Activated naive CD4-positive, alpha-beta T cell treated with anti-CD3 and anti-CD28 coated beads, Interleukin-2, amount 50 U/mL, for 72 hours (primary cell): ENCODE measurements at places on chromosomes 5 and 9. TPM values are rescaled to one million over a fixed set of nuclear protein-coding genes. Genes with fewer than 3 reads are reported as not detected.

The BTNL8 gene
- total RNA-seq: not detected

The FYB1 gene
- total RNA-seq: 161 TPM

The GADD45G gene
- total RNA-seq: 5.3 TPM

The CMBL gene
- 1.7 TPM for total RNA-seq

The CDX1 gene
- total RNA-seq: not detected

The CBY3 gene
- not detected for total RNA-seq

The SPATA6L gene
- total RNA-seq: 0.99 TPM

The IL13 gene
- 0.72 TPM for total RNA-seq

The SCGB3A2 gene
- total RNA-seq: not detected

The RNF183 gene
- not detected for total RNA-seq

The GMCL2 gene
- total RNA-seq: not detected

The PRRX2 gene
- 1.7 TPM for total RNA-seq

The PFN3 gene
- total RNA-seq: not detected

The LRRC70 gene
- 2.0 TPM for total RNA-seq

The LCP2 gene
- total RNA-seq: 194 TPM

The UNC5A gene
- not detected for total RNA-seq

The ARL10 gene
- 19.1 TPM for total RNA-seq

The COL23A1 gene
- total RNA-seq: 0.14 TPM

The NACC2 gene
- total RNA-seq: 4.5 TPM

The ARID3C gene
- total RNA-seq: not detected

The TYRP1 gene
- total RNA-seq: not detected

The FABP6 gene
- not detected for total RNA-seq

The GDA gene
- not detected for total RNA-seq

The RICTOR gene
- 32.8 TPM for total RNA-seq

The IL5 gene
- total RNA-seq: not detected

The CREBRF gene
- total RNA-seq: 39.6 TPM

The GKAP1 gene
- total RNA-seq: 4.3 TPM

The SLC38A9 gene
- 17.9 TPM for total RNA-seq

The PHF24 gene
- total RNA-seq: 0.06 TPM

The EPB41L4A gene
- total RNA-seq: not detected

The ACTBL2 gene
- not detected for total RNA-seq

The MARCHF3 gene
- 10.5 TPM for total RNA-seq

The IFNA21 gene
- total RNA-seq: not detected

The TMEM38B gene
- 27.5 TPM for total RNA-seq

The SHISAL2B gene
- total RNA-seq: not detected

The FAM163B gene
- not detected for total RNA-seq

The IL4 gene
- total RNA-seq: not detected

The TMEM252 gene
- not detected for total RNA-seq

The NUTM2G gene
- not detected for total RNA-seq

The ACOT12 gene
- total RNA-seq: not detected

The SLC34A3 gene
- total RNA-seq: not detected

The FOCAD gene
- 27.9 TPM for total RNA-seq

The PRR16 gene
- not detected for total RNA-seq

The SLC4A9 gene
- total RNA-seq: 0.41 TPM

The PLGRKT gene
- total RNA-seq: 48.5 TPM

The LHX3 gene
- 0.08 TPM for total RNA-seq

The PCDHB8 gene
- total RNA-seq: not detected

The EQTN gene
- not detected for total RNA-seq

The SLC1A1 gene
- not detected for total RNA-seq
